NCI-H1048 (cell line): ENCODE measurements at places on chromosomes 11 and 22.

DNA sequence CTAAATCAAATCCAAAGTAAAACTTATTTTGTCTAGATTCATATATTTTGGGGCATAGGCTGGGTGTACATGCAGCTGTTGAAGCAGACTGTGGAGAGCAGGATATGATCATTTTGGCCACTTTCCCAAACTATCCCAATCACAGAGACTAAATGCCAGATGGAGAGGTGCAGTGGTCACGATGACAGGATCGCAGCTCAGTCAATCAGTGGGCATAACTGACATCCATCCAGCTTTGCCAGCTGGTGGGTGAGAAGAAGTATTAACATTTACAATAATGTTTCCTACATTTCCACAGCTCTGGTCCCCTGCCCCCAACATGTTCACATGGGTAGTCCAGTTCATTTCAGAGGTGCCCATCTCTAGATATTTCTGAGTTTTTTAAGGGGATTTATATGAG lies 255.5 kb upstream of the SESN3 start:
- DNase-seq = no peak

DNA sequence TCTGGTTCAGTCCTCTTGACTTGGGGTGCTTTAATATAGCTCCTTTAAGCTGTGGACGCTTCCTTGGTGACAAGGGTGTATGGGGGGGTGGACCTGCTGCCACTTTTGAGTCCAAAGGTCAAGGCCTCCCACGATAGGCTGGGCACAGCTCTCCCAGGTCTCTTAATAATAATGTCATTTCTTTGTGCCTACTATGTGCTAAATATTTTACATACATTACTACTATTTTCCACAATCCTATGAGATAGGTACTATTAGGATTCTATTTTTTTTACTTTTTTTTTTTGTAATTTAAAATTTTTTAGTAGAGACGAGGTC lies 304 bp upstream of the UCP3 start:
- DNase-seq = no peak

- no peak for DNase-seq
Measured at GRCh38 chr22:47686594-47687345, 924.3 kb downstream of the TBC1D22A start.

GRCh38 chr22:48089601-48090331 lies 1327.3 kb downstream of the TBC1D22A start:
- no peak for DNase-seq

GRCh38 chr11:117396970-117397369 lies 69.3 kb downstream of the CEP164 start:
- DNase-seq = no peak

DNA sequence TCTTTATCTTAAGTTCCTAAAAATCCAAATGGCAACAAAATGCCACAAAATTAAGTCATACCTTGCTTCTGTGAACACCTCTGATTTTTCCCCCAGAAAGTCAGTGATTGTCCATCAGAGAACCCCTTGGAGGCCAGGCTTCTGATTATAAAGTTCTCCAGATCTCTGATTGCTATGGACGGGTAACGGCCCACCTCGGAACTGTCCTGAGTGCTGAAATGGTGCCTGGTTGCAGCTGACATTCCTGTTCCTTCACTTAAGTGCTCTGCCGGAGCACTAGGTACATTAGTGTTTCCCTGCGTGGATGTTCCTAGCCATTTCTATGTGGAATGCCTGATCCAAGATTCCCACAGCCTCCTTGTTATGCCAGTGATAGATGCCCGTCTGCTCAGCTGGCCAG lies 85.0 kb downstream of the CHST1 start:
- no peak for DNase-seq
